Astrocyte of the cerebellum (primary cell): ENCODE measurements at places on chromosomes 3 and 15.

DNA sequence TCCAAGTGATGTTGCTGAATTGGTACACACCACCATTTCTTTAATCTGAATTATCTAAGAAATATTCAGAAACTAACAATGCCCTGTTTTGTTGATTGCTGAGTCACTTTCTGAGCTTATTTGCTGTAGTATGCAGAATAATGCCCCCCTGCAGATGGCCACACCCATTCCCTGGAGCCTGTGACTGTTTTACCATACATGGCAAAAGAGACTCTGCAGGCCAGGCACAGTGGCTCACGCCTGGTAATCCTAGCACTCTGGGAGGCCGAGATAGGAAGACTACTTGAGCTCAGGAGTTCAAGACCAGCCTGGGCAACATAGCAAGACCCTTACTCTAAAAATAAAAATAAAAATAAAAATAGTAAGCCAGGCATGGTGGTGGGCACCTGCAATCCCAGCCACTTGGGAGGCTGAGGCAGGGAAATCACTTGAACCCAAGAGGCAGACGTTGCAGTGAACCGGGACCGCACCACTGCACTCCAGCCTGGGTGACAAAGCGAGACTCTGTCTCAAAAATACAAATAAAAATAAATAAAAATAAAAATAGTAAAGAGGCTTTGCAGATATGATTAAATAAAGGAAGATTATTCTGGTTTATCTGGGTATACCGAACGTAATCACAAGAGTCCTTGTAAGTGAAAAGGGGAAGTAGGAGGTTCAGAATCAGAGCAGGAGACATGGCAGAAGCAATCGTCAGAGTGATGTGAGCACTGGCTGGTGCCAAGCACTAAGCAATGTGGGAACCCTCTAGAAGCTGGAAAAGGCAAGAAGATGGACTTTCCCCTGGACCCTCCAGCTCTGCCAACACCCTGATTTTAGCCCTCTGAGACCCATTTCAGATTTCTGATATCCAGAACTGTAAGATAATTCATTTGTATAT lies 19.0 kb downstream of the PCYT1A start:
- DNase-seq = peak; percentile 76

DNA sequence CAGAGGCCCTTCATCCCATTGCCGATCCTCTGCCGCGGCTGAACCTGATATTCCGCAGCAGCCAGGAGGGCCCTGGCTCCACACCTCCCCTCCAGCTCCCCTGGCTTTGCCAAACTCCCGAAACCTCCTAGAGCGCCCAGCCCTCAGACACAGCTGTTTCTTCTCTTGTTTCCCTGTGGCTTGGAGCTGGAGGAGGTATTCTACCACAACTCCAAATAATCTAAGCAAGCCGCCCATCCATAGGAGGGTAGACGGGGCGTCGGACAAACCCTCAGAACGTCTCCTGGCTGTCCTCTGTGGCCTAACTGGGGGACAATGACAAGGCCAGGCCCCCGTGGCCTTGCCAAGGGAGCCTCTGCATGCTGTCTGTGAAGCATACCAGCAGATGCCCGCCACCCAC lies 10.4 kb downstream of the PLA2G4D start:
- no peak for DNase-seq

GRCh38 chr15:63800739-63801138 lies 33.0 kb downstream of the HERC1 start:
- no peak for DNase-seq

DNA sequence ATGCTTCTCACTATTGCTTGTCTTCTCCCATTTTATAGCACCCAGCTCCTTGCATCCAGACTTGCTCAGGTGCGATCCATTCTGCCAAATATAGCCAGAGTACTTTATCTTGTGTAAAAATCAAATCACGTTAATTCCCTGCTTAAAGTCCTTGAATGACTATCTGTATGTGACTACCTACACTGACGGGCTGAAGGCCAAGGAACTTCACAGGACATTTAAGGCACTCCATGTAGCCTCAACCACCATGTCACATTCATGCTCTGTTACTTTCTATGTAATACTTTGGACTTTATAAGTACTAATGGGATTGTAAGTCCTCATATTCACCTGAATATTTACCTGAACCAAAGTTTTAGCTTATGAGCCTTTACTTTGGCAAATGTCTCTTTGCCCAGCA lies 489.9 kb downstream of the MECOM start:
- no peak for DNase-seq

GRCh38 chr15:76146812-76147211 lies 87.0 kb downstream of the TMEM266 start:
- DNase-seq = no peak

- no peak for DNase-seq
Observed at GRCh38 chr3:184360929-184361531, 375 bp downstream of the CLCN2 start.

GRCh38 chr15:82585072-82585471 lies 44.8 kb upstream of the RPS17 start:
- no peak for DNase-seq

GRCh38 chr3:142819179-142819578 lies 69.7 kb downstream of the PCOLCE2 start:
- no peak for DNase-seq

GRCh38 chr15:59668556-59668955 lies 11.2 kb upstream of the GTF2A2 start:
- DNase-seq = no peak

DNA sequence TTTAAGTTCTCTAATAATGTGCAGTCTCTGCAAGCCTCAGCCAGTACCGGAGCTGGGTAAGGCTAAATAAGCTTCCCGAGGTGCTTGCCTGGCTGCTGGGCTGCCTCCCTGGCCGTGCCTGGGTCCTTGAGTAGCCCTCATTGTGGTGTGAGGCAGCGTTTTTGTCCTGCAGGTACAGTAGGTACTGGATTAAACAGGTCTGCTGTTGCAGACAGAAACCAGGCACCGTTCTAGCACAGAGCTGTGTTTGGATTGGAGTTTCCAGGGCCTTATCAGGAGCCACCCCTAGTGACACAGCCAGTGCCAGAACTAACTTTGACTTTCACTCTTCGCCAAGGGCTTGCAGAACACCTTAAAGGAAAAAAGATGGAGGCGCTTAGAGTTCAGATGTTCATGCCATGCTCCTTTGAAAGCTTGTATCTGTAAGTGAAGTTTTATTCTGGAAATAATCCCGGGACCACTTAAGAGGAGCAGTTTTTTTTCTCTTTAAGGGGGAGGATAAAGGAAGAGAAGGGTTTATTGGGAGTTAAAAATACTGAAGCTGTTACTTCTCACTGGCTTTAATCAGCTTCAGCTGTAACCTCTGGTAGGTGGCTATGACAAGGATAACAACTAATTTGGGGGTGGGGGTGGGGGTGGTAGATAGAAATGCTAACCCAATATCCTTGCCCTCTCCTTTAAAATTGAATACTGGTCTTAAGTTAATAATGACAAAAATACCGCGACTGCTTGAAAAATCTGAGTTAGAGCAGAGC lies 126.8 kb downstream of the MITF start:
- no peak for DNase-seq

GRCh38 chr15:100869151-100869999 lies 10.3 kb upstream of the ALDH1A3 start:
- no peak for DNase-seq

GRCh38 chr3:10594915-10595314 lies 89.5 kb upstream of the ATP2B2 start:
- DNase-seq = peak; percentile 65

GRCh38 chr3:152209060-152209459 lies 59.7 kb upstream of the MBNL1 start:
- DNase-seq = no peak

DNA sequence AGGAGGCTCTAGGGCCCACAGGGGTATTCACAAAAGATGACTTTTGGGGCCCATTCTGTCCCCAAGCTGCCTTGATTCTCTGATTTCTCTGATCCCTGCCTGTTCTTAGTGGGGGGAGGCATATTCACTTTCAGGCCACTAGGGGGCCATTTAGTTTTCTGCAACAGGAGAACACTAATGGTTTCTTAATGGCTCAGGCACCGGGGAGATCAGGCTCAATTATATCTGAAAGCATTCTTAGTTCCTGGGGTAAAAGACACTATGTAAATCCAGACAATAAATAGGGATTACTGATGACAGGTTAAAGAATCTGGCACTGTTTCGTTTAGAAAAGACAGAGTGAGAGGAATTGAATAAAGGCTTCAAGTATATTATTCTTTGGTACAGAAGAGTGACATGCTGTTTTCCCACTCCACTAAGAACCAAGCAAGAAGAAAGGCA lies 2.5 kb upstream of the INAFM2 start:
- no peak for DNase-seq

- DNase-seq = no peak
Observed at GRCh38 chr3:180073561-180073960, 36.8 kb upstream of the PEX5L start.
